ENCODE measurements at places on chromosomes 4 and X.

DNA sequence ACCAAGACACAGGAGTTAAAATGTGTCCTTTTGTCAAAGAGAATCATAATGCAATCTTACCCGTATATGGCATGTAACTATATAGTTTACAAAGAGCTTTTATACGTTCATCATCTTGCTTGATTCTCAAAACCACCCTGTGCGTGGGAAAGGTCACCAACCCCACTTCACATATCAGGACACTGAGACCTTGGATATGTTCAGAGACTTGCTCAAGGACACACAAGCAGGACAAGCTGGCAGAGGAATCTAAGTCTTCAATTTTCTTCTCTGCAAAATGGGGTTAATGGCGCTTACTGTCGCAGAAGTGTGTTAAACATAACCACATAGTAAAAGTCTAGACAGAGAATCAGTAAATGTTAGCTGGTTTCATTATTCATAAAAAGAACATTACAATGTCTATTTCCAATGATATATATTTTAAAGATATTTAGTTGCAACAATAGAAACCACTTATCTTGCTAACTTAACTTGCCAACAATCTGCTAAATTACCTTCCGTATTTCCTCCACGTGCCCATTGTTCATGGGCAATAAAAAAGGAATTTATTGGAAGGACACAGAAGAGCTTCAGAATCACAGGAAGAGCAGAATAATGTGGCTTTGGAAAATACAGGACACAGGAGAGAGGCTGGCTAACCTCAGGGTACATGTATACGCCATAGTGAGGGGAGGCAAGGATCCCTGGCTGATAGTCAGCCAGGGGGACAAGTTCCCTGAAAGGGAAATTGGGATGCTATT lies 64.6 kb upstream of the TAPT1 start:
- DNase-seq, result no peak

DNA sequence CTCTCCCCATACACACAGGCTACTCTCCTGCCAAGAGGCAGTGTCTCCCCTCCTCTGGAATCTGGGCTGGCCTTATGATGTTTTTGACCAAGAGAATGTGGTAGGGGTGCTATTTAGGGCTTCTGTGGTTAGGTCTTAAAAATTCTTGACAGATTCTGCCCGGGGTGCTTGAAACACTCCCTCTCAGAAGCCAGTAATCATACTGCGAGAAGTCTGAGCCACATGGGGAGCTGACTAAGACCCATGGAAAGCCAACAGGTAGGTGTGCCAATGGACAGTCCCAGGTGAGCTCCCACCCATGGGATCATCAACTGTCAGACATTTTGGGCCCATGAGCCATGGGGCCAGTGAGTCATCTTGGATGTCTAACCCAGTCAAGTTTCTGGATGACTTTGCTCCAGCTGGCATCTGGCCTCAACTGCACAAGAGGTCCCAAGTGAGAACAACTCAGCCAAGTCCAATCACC lies 315.7 kb downstream of the FBXW7 start:
- DNase-seq, result no peak

GRCh38 chrX:17692709-17693346 lies 44.5 kb upstream of the SCML1 start:
- DNase-seq, result no peak

GRCh38 chrX:5242091-5242790 lies 986.4 kb downstream of the NLGN4X start:
- no peak for DNase-seq

DNA sequence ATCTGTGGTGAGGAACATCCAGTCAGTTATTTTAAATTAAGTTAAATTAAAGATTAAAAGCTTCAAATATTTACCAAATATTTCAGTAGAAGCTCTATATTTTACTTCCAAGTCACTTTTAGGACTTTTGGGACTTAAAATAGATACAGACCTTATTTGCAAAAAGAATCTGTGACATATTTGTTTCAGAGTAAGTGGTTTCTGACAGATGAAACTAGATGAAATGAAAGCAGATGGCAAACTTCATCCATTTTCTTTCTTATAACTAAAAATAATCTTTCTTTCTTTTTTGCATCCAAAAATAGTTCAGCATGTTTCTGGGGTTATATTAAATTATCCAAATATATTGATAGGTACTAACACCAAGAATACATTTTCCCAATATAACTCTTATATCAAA lies 6.6 kb upstream of the UTP3 start:
- no peak for DNase-seq

DNA sequence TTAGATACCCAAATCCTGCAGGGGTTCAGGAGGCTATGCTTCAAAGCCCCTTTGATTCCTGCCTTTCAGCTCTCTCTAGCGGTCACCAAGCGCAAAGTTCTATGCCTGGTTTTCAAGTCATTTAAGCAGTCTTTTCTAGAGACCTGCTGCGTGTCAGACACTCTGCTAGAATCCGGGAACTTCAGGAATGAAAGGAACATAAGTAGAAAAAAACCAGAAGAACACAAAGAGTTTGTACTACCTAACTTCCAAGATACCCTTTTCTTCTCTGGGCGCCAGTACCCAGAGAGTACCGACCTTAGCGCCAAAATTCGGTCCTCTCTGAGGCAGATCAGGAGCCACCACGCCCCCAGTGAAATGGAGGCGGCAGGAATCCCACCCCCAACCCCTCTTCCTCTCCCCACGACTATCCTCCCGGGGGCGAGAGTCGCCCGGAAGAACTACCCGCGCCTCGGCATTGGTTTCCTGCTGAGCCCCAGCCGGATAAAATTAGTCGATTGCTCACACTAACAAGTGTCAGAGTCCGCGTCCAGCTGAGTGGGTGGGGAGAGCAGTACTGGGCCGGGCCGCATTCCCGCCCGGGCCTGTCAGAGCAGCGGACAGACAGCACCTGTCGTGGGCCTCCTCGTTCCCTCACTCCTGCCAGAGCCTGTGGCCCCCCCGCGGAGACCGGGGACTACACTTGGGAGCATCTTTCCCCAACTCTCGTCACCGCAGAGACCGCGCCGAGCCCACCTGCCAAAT lies 78.8 kb downstream of the RLIM start:
- DNase-seq, result peak; percentile 51

- DNase-seq, result no peak
Measured at GRCh38 chr4:137310166-137310565, 222.1 kb downstream of the PCDH18 start.

- DNase-seq, result no peak
Measured at GRCh38 chr4:69787879-69788278, 27.5 kb upstream of the SULT1B1 start.

DNA sequence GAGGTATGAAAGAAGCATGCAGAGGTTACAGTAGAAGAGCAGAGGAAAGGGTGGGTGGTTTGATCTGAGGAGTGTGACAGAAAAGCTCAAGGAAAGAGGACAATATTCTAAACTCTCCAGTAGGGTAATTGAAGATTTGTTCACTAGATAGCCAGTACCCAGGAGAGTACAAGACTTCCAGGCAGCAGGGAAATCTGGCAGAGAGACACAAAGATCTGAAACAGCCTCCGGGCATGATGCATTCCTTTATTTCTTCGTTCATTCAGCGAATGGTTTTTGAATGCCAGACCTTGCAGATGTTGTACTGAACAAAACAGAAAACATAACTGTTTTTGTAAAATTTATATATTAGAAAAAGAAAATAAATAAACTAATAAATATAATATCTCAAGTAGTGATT lies 766.6 kb downstream of the FAT4 start:
- DNase-seq, result no peak

- no peak for DNase-seq
Measured at GRCh38 chr4:74328501-74328900, 20.2 kb downstream of the EPGN start.

GRCh38 chr4:158671665-158671914 lies at the start of gene C4orf46:
TSS of gene C4orf46 (minus strand) at chr4:158671887. CDS start at chr4:158671801, 86 bp downstream.
- DNase-seq, result no peak

GRCh38 chr4:39365830-39366771 lies at the start of gene RFC1:
TSS of gene RFC1 (minus strand) at chr4:39366362. CDS start at chr4:39366241, 121 bp downstream.
- DNase-seq, result peak; percentile 81

- DNase-seq, result no peak
Measured at GRCh38 chr4:128481752-128482480, 194.3 kb upstream of the PGRMC2 start.

DNA sequence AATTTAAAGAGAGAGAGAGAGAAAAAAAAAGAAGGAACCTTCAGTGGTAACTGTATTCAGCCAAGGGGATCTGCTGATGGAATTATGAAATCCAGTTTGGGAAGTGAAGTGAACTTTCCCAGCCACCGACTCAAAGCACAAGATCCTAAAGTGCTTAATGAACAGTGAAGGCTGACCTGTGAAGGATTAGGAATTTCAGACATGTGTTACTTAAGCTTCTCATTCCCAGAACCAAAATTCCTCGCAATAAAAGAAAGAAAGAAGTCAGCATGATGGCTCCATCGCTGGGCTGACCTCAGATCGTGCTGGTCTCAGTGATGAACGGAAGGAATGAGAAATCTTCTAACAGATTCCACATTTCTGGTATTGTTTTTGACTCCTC lies 135.2 kb downstream of the ARSF start:
- no peak for DNase-seq

GRCh38 chr4:117134386-117134785 lies 49.0 kb upstream of the TRAM1L1 start:
- DNase-seq, result peak; percentile 77

GRCh38 chrX:40349251-40349650 lies 231.5 kb upstream of the ATP6AP2 start:
- DNase-seq, result no peak

- no peak for DNase-seq
Measured at GRCh38 chr4:124955476-124955875, 242.9 kb upstream of the ANKRD50 start.
